CD4-positive, alpha-beta T cell treated with Interferon alpha-2 for 1 hour (primary cell): ENCODE measurements at places on chromosomes 2 and 18.

DNA sequence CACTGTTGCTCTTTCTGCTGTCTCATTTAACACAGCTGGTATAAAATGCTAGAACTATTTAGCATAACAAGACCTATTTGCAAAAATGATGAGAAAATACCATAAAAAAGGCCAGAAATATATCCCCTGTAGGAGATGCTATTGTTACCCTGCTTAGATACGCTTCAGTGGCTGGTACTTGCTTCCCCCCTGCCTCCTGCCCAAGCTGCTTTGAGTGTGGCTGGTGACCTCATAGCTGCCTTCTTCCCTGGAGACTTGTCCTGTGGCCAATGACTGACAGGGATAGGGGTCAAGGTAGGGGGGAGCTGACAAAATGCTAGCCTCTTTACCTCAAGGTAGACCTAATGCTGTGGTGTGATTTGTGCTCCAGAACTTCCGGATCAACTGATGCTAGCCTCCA is 150.2 kb upstream of the ZEB2 start:
- no peak for DNase-seq

DNA sequence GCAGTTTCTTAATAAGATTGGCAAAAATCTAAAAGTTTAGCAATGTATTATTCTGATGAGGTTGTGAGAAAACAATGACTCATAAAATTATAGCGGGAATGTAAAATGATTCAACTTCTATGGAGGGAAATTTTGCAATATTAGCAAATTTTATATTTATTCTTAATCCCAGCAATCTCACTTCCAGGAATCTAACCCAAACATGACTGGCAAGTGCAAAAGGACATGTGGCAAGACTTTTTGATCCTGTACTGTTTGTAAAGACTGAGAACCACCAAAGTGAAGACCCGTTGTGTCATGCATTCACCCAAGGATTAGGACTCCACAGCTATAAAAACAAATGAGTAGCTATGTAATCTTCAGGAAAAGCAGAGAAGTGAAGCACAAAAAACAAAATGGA is 234.8 kb upstream of the KYNU start:
- no peak for DNase-seq

- DNase-seq: no peak
Observed at GRCh38 chr2:134143568-134143967, 110.3 kb upstream of the MGAT5 start.

DNA sequence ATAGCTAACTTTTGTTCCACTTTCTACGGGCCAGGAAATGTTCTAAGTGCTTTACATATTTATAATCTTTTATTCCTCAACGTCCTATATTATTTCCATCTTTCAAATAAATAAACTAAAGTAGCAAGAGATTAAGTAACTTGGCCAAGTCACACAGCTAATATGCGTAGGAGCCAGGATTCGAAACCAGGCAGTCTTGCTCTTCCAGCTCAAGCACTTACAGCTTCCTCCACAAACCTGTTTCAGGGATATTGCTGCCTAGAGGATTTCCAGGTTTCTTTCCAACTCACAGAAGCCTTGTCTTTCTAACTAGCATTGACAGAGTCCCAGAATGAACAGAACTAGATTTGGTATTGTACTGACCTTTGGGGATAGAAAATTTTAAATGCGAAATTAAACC is 102.5 kb downstream of the FIGN start:
- DNase-seq: no peak

- peak; percentile 27 for DNase-seq
Observed at GRCh38 chr2:113219889-113220641, 46.3 kb downstream of the PSD4 start.

GRCh38 chr18:10767658-10768057 is 241.8 kb downstream of the NAPG start:
- no peak for DNase-seq

DNA sequence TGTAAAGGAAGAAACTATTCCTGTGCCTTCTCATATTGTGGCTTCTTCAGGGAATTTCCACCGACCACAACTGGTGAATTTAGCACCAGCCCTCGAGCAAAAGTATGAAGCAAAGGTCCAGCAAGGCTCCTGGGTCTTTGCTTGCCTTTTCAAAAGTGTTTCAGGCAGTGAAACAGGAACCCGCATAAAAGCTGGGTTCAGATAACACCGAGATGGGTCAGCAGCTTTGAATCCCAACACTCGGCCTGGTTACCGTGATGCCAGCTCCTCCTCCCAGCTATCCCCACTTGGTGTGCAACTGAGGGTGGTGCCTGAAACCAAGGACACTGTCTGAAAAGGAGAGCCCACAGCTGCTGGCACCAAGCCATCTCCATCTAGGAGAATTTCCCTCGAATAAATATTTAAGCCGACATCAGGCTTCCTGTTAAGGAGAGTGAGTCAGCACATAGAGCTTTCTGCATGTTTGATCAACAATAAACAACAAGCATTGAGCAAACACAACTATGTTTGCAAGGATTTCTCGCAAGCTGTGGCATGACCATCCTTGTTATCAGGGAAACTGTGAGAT is 69.5 kb downstream of the ANTXR1 start:
- no peak for DNase-seq

DNA sequence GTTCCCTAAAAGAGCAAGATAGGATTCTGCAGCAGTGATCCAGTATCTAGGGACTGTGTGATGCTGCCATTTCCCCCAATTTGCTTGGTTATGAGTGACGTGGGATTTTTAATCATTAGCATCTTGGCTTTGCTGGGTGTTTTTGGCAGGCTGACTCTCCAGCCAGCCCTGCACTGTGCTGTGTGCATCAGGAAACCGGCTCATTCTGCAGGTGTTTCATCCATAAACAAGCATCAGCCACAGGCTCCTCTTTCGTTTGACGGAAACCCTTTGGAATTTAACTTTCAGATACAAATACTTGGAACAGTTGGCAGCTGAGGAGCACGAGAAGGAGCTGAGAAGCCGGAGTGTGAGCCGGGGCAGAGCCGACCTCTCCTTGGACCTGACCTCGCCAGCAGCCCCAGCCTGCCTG is 135.9 kb downstream of the TPGS2 start:
- DNase-seq: no peak

GRCh38 chr18:14189858-14190257 is 57.6 kb upstream of the ZNF519 start:
- DNase-seq: no peak

- DNase-seq: no peak
Observed at GRCh38 chr2:31168291-31168690, 30.1 kb upstream of the GALNT14 start.
